ENCODE measurements at places on chromosomes 16 and 17.

GRCh38 chr16:31143011-31143693, 6.7 kb downstream of the PRSS36 start:
- DNase-seq: no peak

GRCh38 chr17:76394166-76394565, 9.8 kb downstream of the SPHK1 start:
- DNase-seq: no peak

DNA sequence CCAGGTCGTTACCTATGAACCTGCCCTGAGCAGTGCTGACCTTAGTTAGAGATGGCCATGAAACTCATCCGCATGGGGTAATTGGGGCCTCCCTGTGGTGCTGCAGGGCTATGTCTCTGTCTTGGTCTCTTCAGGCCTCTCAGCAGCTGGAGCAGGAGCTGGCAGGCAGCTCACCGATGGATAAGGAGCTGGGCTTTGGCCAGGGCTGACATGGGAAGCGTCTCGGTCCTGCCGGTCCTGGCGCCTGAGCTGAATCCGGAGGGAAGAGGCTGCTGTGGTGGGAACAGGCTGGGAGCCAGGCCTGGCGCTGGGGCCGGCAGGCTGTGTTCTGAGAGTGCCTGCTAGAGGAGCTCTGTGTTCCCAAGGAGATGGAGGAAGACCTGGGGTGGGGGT, 10.1 kb downstream of the IL32 start:
- DNase-seq: no peak

DNA sequence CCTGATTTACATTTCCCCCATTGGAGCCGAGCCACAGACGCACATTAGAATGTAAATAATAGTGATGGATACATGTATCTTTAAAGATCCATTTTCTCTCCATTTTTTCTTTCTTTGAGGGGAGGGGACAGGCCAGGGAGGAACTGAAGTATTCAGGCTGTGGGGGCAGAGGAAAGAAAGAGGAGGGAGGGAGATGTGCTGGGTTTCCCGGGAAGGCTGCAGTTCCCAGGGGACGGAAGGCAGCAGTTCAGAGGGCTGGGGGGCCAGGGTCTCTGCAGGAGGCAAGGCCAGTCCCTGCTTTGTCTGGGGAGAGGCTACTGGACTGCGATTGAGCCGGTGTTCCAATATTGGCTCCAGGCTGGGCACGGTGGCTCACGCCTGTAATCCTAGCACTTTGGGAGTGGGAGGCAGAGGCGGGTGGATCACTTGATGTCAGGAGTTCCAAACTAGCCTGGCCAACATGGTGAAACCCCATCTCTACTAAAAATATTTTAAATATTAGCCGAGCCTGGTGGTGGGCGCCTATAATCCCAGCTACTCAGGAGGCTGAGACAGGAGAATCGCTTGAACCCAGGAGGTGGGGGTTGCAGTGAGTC, 94.2 kb upstream of the LHX1 start:
- DNase-seq: no peak

DNA sequence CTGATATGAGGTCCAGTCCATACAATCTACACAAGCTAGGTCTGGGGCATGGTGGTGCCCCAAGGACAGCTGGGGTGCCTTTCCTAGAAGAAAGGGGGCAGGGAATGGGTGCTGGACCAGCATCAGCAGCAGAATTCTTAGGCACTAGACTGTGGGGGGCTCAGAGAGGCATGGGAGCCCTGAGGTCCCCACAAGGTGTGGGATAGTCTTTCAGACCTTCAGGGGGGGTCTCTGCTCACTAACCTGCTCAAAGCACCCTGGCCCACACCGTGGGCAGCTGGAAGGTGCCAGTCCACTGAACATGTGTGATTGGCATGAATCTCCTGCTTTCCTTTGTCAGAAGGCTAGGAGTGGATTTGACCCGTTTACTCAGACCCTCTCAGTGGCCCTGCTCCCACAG, 26.1 kb upstream of the C16orf78 start:
- DNase-seq: no peak
